Activated CD8-positive, alpha-beta memory T cell treated with anti-CD3 and anti-CD28 coated beads for 1 hour (primary cell): ENCODE measurements at places on chromosomes 12 and 14.

- DNase-seq: no peak
These were observed 1089.1 kb downstream of the SLC6A15 start for GRCh38 chr12:83823386-83824045.

GRCh38 chr14:90642244-90642717 lies 173.9 kb downstream of the TTC7B start:
- no peak for DNase-seq

- DNase-seq: no peak
These were observed 154.1 kb downstream of the BTG1 start for GRCh38 chr12:91991399-91992187.

DNA sequence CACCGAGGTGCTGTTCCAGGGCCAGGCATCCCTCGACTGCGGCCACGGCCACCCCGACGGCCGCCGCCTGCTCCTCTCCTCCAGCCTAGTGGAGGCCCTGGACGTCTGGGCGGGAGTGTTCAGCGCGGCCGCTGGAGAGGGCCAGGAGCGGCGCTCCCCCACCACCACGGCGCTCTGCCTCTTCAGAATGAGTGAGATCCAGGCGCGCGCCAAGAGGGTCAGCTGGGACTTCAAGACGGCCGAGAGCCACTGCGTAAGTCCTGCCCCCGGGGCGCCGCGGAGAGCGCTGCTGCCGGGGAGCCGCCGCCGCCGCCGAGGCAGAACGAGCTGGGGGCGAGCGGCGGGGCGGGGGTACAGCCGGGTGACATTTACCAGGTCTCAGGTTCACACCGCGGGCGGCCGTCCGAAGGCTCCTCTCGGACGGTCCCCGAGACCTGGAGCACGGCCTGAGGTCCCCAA lies 1.4 kb downstream of the PLXNC1 start:
- no peak for DNase-seq

GRCh38 chr14:61611880-61612630 lies 83.3 kb upstream of the HIF1A start:
- DNase-seq: no peak

DNA sequence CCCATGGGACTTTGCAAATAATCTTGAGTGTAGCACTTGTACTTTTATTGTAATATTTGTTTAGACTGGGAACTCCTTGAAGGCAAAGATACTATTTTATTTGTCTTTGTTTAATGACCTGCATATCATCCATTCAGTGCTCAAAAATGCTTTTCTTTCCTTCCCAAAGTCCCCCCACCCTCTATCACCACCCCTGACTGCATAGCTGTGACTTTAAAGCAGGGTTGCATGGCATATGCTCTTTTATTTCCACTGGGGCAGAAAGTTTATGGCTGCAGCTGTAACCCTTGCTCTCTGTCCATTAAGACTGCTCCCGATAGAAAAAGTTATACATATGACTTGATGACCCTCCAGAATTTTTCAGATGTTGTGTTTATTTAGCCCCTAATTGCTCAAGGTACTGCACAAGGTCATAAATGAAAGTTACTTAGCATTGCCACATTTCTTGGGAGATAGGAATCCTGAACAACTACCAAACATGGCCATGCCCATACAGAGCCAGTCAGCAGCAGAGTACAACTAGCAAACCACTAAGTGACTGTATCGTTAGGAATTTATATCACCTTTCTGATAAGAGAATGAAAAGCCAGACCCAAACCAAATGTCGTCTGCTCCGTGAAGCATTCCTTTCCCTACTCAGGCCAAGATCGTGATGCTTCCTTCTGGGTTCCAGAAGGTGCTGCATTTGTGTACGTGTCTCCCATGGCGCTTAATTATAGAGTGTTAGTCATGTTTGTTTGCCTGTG lies 114.3 kb downstream of the DIP2B start:
- DNase-seq: no peak

- DNase-seq: no peak
These were observed 132.7 kb upstream of the DYRK2 start for GRCh38 chr12:67515679-67516340.

DNA sequence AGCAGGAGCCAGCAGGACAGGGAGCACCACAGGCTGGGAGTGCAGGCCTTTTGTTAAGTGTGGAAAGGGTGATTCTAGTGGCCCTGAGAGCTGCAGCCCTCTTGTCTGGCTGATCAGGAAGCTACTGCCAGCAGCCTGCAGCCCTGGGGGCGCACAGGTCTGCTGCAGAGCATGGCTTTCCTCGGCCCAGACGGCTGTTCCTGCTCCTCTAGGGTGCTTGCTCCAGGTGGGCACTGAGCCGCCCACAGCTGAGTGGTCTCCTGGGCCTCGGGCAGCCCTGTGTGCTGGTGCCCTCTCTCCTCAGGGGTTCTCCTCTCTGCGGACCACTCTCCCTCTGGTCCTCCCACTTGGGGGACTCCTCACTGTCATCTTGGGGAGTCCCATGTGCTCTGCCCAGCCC lies 18.9 kb downstream of the CCDC88C start:
- no peak for DNase-seq

DNA sequence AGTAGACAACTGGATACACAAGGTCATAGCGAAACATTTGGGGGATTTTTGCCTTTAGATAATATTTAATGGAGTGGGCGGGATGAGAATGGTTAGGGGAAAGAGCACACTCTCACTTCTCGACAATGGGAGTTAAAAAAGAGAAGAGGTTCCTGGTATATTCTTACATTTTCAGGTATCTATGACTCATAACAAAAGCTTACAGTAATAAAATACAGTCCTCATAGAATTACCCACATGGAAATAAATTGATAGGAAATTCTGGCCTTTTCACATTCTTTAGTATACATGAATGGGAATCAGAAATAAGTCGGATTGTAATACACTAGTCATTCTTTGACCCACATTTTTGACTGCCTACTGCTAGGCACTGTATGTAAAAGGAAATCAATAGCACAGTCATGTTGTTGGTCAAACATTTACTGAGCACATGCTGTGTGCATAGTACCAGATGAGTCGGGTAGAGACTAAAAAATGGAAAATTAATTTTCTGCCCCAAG lies 8.2 kb upstream of the CRADD start:
- DNase-seq: no peak

DNA sequence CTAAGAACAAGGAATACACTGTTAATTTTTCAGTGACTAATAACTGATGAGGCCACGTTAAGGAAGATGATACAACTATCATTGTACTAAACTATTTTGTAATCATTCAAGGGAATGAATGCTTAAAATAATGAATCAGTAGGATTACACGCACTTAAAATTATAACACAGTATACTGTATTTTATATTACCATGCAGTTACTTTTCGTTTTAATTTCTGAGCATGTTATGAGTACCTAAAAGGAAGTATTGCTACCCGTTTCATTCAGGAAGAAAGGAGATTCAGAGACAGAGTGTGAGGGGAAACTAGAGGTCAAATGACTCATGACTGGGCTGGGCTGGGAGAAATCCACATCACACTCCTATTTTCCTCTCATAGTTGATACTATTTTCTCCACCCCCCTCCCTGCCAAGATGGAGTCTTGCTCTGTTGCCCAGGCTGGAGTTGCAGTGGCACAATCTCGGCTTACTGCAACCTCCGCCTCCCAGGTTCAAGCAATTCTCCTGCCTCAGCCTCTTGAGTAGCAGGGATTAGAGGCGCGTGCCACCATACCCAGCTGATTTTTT lies 202.0 kb downstream of the PPM1H start:
- no peak for DNase-seq

DNA sequence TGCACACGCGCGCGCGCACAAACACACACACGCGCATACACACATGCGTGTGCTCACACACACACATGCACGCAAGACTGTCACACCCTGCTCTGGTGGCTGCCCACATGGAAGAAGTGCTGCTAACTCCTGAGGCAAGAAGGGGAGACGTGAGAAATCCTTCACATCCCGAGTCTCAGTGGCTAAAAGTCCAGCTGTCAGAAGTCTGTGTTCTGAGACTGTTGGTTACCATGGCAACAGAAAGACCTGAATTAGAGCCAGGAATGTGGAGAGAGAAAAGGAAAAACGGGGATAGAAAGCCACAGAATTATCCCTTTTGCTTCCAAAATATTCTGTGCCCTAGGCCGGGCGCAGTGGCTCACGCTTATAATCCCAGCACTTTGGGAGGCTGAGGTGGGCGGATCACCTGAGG lies 71.2 kb downstream of the PPFIBP1 start:
- DNase-seq: no peak

DNA sequence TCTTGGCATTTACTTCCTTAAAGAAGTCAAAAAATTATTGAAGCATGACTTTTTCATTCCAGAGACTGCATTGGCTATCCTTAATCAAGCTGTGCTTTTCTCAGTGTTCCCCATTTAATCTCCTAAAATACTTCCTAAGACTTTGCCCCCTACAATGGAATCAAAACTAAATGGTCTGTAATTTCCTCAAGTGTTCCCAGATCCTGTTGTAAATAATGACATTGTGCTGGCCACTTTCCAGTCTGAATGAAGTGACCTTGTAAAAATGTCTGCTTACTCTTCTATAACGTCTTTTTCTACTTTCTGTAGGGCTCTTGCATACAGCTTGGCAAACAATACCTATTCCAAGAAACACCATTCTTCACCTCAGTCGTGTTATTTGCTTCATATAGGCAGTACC lies 45.3 kb upstream of the MBIP start:
- DNase-seq: no peak

DNA sequence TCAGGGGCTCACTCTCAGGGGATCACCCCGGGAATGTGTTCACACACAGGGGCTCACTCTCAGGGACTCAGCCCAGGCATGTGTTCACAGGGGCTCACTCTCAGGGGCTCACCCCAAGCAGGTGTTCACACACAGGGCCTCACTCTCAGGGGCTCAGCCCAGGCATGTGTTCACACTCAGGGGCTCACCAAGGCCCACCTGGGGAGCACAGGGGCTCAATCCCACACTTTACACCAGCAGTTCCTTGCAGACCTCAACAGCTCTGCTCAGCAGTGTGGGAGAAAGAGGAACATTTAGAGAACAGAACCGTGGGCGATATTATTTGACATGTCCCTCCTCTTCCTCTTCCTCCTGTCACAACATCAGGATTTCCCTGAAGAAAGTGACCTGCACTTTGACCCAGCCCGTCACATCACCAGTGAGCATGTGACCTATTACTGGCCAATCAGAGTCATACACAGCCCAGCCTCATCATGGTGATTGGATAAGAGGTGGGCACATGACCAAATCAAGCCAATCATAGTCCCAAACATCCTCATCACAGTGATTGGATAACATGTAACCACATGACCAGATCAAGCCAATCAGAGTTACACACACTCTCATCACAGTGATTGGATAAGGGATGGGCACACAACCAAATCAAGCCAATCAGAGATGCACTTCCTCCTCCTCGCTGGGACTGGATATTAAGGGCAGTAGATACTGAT lies 359.4 kb upstream of the SFSWAP start:
- no peak for DNase-seq

GRCh38 chr14:67668559-67668958 lies 5.9 kb downstream of the VTI1B start:
- no peak for DNase-seq

DNA sequence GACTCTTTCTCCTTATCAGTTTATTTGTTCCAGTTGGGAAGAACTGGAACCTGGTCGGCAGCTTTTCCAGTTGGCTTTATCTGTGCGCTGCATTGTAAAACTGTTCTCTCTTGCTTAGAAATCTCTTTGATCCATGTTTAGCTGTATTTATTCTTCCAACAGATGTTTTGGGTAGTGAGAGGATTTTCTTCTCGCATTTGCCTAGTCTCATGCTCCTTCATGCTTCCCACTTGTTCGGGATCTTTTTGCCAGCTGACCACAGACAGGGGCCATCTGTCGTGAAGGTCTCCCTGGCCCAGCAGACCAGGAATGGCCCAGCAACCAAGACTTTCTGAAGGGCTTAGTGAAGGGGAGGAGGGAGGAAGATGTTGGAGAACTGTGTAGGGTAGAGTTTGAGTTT lies 21.6 kb downstream of the NTF3 start:
- no peak for DNase-seq

- DNase-seq: no peak
These were observed at the start of gene TAPBPL for GRCh38 chr12:6451348-6452244. TSS of gene TAPBPL (plus strand) at chr12:6452042. CDS start at chr12:6452249, 207 bp downstream.

GRCh38 chr12:80778005-80778541 lies 61.4 kb downstream of the MYF5 start:
- DNase-seq: no peak

DNA sequence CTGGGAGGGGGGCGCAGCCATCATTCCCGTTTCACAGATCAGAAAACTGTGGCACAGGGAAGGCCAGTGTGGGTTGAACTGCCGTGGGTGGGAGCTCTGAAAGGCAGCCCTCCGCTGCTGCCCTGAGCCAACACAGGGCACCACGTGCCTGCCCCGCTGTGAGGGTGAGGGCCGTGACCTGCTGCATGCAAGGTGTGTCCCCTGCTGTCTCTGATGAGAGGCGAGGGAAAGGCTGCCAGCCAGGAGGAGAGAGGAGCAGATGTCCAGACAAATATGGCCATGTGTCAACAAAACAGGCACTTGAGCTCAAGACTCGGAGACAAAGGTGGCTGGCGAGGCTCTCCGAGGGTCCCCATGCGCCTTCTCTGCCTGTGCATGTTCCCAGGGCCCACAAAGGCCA lies 108.8 kb downstream of the RBM19 start:
- no peak for DNase-seq

- no peak for DNase-seq
These were observed 105.4 kb upstream of the MED13L start for GRCh38 chr12:116382686-116383530.

DNA sequence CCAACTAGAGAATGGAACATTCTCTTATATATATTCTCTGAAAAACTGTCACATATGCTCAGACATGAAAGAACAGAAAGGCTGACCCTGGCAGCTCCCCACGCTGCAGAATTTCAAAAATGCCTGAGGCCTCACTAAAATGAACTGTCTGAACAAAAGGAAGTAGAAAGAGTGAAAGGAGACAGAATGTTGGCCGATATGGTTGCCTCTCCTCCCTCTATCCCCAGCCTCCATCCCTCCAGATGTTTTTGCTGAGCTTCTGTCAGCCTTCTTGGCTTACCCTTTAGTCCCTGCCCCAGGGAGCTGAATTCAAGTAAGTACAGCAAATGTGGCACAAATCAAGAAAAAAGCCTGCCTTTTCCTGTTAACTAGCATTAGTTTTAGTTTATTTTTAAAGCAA lies 6.9 kb downstream of the SMCO2 start:
- no peak for DNase-seq

- no peak for DNase-seq
These were observed 14.9 kb downstream of the ASPG start for GRCh38 chr14:104100171-104101085.

DNA sequence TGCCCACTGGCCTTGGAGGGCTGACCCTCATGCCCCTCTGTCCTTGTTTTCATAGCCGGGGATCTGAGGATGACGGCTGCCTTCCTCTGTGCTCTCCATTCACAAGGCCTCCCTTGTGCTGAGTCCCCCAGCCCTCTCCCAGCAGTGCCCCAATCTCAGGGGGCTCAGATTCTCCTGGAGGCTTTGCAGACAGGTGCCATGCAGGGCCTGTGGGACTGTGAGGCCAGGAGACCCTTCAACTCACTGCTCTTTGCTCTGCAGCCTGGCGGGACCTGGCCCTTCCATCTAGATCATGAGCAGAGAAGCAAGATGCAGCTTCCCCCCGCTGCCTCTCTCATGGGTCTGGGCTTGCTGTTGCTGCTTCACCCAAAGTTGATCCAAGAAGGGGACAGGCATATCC lies 356.0 kb downstream of the BCL11B start:
- DNase-seq: no peak

- no peak for DNase-seq
These were observed 159.4 kb downstream of the PRKCH start for GRCh38 chr14:61480704-61481285.

- no peak for DNase-seq
These were observed 84.5 kb upstream of the PDZRN4 start for GRCh38 chr12:41103614-41104013.
